Glutamatergic neuron (in vitro differentiated cells): ENCODE measurements at places on chromosomes 4 and X.

DNA sequence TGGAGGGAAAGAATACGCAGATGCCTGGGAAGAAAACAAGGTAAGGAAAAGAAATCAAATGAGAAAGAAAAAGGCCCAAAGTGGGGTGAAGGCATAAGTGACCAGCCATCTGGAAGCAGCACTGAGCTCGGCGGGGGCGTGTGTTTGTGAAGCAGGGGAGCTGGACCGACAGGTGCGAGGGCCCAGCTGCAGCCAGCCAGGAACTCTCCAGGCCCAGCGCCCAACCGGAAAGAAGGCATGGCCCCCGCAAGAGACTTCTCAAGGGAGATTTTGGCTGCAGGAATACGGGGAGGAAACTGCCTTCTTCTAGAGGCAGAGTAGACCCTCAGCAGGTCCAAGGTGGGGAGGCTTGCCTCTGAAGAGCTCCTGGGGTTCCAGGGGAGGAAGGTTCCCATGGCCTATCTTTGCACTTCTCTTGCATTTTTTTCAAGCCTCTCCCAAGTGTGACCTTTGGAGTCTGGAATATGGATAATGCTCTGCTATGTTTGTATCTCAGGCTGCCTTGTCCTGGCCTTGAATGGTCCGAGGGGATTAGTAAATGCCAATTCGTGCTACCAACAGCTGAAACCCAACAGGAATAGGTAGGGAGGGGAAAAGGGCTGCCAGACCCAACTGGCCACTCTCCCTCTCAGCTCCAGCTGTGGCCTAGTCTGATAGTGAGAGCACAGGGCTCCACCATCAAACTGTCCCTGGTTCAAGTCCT lies 10.8 kb upstream of the CITED1 start:
- DNase-seq, result no peak

GRCh38 chr4:167721617-167722486 lies 370.5 kb upstream of the ANXA10 start:
- DNase-seq, result no peak

GRCh38 chr4:5783486-5783885 lies 72.5 kb downstream of the EVC start:
- no peak for DNase-seq

DNA sequence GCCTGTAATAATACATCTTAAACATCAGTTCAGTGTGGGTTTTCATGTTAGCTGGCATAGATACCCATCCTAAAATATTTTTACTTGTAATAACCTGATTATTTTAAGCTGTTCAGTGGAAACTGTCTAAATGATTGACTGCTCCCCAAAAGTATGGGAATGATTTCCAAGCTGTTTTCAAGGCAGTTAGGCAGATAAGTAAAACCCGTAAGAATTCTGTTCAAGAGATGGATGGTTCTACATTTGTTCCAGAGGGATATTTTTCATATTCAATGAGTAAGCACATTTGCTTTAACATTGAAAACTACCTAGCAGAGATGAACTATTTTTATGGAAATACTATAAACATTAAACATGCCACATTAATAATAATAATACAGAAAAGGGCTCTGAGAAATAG lies 161.1 kb downstream of the UNC5C start:
- no peak for DNase-seq

DNA sequence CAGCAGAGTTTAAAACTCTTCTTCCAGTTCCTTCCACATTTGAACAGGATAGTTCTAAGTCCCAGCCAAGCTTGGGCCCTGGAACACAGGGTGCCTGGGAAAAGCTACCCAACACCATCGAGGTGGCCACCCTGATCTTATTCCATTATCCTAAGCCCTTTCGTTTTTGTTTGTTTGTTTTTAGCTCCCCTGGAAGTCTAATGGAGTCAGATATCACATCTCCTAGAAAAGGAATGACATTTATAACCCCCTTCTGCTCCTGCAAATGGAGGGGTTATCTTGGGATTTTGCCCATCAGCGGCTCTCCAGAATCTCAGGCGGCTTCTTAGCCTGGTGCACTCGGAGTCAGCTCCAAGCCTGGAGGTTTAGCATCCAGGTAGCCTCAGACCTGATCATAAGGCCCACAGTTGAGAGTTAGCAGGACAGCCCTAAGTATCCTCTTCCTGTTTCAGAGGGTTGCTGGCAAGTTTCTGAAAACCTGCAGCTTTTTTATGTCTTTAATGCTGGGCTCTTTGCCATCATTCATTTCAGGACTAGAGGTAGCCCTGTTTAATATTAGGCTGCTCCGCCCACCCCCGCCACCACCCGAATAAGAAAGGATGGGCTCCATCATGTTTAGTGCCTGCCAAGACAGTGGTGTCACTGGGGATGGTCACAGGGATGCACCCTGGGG lies 230.0 kb upstream of the LNX1 start:
- no peak for DNase-seq

DNA sequence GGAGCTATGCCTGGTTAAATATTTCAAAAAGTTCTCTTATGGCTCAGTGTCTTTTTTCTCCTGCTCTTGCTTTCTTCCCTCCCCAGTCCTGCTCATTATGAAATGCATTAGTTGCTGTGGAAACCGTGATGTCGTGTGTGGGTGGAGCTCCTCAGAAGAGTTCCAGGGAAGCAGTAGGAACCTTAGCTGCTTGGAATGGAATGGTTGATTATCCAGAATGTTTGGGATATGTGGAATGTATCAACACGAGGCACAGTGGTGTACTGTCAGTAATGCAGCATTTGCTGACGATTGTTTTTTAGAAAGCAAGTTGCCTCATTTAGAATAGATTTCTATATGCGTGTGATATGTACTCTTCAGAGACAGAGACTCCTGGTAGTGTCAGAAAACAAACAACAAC lies 333.2 kb downstream of the ARHGAP10 start:
- no peak for DNase-seq

DNA sequence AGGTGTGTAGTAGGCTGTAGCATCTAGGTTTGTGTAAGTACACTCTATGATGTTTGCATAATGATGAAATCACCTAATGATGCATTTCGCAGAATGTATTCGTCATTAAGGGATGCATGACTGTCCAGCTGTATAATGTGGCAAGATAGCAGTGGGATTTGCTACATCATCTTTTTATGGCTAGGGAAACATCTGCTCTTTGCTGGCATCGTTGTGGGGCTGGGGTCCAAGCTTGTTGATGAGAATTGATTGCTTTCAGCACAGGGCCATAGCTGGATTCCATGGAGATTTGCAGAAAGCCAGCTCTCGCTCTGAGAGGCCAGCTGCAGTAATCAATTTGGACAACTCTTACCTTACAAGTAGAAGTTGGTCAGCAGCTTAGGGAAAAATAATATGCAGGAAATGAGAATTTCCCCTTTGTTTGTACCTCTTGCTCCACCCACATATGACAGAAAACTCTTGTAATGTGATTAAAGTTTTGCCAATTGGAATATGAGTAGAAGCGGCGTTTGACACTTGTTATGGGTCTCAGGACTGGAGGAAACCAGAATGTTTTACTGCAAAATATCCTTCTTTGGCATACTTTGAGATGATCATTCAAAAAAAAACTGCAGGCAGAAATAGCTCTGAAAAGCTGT lies 310.5 kb downstream of the RAPGEF2 start:
- peak; percentile 25 for DNase-seq

- no peak for DNase-seq
Observed at GRCh38 chrX:53622431-53622830, 64.1 kb downstream of the HUWE1 start.

GRCh38 chrX:22481436-22481835 lies 208.7 kb downstream of the CBLL2 start:
- DNase-seq, result no peak

- peak; percentile 22 for DNase-seq
Observed at GRCh38 chrX:18426004-18426320, 554 bp downstream of the CDKL5 start.

DNA sequence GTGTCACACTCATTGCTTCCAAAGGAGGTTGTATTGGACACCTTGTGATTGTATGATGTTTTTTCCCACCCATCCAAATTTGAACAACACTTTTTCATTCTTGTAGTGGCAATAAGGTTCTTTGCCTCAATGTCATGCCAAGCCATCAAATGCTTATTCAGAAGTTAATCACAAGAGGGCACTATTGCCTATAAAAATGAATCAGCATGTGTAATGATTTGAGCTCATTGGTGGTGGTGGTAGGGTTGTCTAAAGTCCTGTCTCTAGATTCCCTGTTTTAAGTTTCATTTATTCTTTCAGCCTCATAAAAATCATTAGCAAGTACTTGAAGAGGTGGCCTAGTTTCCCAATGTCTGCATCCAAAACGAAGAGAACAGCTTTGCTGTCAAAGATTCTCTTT lies 37.0 kb downstream of the IRS4 start:
- no peak for DNase-seq

DNA sequence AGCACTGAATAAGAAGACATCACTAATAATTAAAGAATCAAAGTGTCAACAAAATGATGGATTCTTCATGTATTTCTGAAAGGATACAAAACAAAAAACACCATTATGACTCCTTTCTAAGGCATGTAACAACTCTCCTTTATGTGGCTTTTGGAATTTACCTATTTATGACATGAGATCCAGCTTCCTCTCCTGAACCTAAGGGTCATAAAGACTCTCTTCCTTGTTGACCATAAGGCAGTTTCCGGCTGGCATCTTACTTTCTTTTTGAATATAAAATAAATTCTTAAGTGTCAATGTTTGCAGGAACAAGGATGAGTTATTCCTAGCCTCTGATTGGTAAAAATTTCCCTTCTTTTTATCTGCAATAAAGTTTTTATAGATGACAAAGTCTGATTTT lies 111.1 kb upstream of the GRPR start:
- DNase-seq, result no peak

- DNase-seq, result no peak
Observed at GRCh38 chr4:48379587-48380180, 38.4 kb downstream of the SLAIN2 start.

DNA sequence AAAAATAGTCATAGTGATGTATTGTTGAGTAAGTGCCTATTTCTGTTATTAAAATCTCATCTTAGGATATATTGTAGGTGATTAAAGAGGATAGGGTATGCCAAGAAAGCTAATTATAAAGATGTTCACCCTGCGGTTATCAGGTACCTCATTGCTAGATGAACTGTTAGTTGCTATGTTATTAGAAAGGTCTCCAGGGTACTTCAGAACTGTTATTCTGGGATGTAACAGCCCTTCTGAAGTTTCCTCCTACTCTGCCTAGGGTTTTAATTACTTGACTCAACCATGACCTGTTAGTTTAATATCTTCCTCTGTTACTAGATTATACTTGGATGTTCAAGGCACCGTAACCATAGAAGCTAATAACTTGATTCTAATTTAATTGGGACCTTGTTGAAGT lies 15.4 kb downstream of the TMPRSS11E start:
- no peak for DNase-seq

DNA sequence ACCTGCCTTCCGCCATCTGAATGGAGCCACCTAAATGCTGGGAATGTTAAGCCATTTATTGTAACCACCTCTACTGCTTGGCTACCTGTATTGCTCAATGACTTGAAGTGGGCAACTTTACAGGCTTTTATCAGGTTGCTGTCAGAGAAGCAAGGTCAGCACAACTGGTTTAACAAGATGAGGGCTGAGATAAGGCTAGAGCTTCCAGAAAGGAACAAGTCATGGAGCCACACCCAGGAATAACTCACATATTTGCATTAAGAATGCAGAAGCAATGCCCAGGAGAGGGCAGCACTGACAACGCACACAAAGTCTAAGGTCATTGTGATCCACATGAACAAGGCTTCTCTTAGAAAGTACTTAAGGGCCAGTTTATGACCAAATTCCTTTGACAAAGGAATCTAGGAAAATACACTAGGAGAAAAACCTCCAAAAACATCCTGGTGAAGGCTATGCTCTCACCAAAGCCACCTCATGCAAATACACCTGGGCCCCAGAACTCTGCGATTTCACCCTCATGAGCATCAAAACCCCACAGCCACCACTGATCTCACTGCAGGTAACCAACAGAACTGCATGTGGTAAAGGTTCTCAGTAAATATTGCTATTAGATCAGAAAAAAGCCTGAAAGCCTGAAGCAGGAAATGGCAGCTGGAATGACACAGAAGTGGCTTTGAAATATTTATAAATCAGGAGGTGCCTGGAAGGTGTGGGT lies 15.0 kb upstream of the STS start:
- peak; percentile 35 for DNase-seq

GRCh38 chr4:7892212-7893019 lies 47.2 kb downstream of the AFAP1 start:
- peak; percentile 94 for DNase-seq

GRCh38 chr4:111433441-111433840 lies 711.8 kb upstream of the FAM241A start:
- no peak for DNase-seq

DNA sequence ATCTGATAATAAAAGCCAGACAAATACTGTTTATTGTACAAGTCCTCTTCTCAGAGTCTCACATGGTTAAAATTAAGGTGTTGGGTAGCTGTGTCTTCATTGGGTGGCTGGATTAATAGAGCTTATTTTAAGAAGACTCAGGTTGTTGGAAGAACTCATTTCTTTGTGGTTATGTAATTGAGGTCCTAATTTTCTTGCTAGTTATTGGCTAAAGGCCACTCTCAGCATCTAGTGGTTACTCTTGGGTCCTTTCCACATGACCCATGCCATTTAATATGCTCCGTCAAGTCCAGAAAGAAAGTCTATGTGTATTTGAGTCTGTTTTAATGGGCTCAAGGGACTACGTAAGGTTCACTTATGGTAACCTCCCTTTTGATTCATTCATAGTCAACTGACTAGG lies 1668.6 kb upstream of the AGA start:
- no peak for DNase-seq

GRCh38 chrX:47209508-47210238 lies 8.8 kb upstream of the CDK16 start:
- DNase-seq, result no peak

DNA sequence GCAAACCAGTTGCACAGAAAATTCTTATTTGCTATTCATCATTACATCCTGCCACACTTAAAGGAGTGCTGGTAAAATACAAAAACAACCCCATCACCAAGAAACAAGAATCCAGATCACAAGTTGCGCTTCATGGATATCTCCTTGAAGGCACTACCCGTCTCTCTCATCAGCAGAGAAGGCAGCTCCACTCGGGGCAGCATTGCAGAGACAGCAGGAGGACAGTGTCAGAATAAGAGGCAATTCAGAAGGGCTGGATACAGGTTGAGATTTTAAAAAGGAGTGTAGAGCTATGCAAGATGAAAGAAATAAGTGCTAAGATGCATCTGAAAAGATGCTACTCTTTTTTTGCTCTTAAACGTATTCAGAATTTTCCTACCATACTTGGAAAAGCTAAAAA lies 71.4 kb downstream of the LDB2 start:
- no peak for DNase-seq
